ENCODE measurements at places on chromosomes 13 and 19.

DNA sequence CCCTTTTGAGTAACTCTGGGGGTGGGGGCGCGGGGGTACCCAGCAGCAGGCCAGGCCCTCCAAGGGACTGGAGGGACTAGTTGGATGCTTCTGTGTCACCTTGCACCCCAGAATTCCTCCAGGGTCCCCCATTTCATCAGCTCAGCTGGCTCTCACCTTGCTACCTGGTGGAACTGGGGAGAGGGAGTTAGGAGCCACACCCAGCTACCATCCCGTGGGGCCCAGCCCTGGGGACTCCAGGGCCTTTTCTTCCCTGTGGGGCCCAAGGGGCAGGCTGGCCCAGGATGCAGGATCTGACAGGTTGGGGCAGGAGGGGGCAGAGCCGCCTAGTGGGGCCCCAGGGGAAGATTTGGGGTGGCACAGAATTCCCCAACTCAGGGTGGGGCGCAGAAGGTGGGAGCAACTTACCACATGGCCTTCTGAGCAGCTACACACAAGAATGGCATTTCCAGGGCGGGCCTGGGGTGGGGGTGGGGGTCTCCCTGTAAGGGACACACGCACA is 32.8 kb upstream of the NANOS3 start:
- DNase-seq, result no peak

DNA sequence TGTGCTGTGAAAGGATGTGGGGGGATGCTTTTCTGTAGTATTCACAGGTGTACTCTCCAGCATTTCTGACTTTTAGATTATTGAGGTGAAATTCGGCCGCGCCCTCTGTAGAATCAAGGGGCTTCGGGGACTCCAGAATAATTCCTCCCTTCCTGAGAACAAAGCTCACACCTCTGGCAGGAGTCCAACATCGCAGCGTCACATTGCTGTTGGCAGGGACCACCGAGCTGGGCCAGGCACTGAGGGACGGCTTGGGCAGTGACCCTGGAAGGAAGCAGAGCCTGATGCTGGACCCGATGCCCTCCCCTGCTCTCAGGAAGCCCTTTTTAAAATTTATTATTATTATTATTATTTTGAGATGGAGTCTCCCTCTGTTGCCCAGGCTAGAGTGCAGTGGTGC is 6.3 kb downstream of the TARM1 start:
- no peak for DNase-seq

DNA sequence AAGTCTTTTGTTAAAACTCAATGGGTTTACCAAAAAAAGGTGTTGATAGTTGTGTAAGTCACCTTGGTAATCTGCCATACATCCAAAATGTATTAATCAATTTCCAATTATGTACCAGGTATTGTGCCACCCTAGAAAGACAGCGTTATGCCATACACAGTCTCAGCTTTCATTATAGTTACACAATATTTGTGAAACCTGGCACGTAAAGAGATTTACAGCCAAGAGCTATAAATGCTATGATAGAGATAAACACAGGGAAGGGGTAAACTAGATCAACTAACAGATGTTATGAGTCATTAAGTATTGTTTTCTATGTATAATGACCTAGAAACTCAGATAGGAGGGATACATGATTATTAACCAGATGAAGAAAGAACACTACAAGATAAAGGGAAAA is 725.6 kb upstream of the SLITRK5 start:
- DNase-seq, result no peak

- DNase-seq, result no peak
Measured at GRCh38 chr19:37078717-37079032, 442 bp downstream of the ZNF420 start.

DNA sequence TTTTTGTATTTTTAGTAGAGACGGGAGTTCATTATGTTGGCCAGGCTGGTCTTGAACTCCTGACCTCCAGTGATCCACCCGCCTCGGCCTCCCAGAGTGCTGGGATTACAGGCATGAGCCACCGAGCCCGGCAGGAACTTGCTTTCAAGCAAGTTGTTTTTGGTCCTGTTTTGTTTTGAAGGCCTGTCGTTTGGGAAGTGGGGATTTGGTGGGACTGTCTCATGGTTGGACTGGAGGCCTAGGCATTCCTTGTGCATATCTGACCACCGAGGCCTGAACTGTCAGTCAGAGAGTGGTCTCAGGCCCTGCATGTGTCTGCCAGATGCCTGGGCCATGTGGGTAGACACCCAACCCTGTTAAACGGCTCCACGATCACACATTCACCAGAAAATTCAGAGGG is 26.3 kb downstream of the UBXN6 start:
- DNase-seq, result no peak

DNA sequence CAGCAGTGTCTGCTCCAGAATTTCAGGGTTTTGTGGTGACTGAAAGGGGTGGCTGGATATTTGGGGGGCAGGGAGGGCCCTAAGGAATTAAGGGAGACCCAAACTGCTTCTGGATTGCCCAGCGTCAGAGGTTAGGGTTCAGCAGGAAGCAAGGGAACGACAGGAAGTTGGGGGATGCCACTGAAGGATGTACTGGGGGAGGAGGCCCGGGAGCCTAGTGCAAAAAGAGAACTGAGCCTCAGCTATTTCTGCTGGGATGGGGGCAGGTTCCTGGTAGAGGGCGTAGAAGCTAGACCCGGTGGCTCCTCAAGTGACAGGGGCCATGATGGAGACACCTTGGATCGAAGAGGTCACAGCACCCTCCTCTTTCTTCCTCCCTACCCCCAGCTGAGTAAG is 1.1 kb downstream of the CYP2S1 start:
- DNase-seq, result no peak

DNA sequence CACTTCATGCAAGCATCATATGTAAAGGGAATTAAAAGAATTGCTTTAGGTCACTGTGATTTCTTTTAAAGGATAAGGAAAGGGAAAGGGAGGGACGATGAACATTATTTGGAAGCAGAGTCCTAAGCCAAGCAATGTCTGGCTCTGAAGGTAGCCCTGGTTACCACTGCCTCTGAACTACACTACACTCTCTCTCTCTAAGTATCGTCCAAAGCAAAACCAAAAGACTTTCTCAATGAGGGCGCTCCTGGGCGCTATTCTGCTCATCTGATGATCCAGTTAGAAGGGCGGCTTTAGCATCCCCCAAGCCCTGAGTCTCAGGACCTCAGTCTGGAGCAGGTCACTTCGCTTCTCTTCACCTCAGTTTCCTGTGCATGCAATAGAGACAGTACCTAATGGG is 26.2 kb downstream of the FOXO1 start:
- DNase-seq, result no peak

GRCh38 chr19:46809534-46810272 is 21.3 kb upstream of the SLC1A5 start:
- no peak for DNase-seq

DNA sequence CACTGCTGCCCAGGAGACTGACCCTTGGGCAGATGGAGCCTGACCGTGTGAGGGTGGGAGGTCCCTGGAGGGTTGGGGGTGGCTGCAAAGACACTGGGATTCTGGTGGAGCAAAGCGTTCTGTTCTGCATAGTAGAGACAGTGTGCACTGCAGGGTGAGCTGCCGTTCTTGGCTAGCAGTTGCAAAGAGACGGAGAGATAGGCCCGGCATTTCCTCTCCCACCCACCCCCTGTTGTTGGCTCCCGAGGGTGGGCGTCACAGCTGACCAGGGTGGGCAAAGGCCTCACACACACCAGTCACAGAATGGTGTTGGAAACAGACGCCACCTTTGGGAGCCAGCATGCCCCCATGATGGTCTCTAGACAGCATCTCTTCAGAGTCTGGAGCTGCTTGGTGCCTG is 11.4 kb downstream of the TMEM255B start:
- no peak for DNase-seq

GRCh38 chr19:47711652-47712242 is 1.5 kb upstream of the EHD2 start:
- DNase-seq, result no peak

- no peak for DNase-seq
Measured at GRCh38 chr19:575527-576506, 3.4 kb downstream of the BSG start.

DNA sequence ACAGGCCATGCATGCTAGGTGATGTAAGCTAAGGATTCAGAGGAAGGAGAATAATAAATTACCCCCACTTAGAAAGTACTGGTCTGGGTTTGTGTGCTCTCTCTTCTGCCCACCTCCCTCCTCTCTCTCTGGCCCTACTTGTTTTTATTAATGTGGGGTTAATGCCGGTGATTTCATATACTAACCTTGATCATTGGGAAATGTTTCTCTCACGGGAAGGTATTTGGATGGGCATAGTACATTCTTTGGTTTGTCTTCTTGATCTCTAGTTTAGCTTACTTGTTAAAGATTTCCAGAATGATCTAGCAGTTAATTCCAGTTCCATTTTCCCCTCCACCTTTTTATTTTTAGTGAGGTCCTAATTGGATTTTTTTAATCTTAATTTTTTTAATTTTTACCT is 24.6 kb downstream of the ARHGAP35 start:
- no peak for DNase-seq

GRCh38 chr13:107778094-107778493 is 437.2 kb downstream of the LIG4 start:
- DNase-seq, result no peak

DNA sequence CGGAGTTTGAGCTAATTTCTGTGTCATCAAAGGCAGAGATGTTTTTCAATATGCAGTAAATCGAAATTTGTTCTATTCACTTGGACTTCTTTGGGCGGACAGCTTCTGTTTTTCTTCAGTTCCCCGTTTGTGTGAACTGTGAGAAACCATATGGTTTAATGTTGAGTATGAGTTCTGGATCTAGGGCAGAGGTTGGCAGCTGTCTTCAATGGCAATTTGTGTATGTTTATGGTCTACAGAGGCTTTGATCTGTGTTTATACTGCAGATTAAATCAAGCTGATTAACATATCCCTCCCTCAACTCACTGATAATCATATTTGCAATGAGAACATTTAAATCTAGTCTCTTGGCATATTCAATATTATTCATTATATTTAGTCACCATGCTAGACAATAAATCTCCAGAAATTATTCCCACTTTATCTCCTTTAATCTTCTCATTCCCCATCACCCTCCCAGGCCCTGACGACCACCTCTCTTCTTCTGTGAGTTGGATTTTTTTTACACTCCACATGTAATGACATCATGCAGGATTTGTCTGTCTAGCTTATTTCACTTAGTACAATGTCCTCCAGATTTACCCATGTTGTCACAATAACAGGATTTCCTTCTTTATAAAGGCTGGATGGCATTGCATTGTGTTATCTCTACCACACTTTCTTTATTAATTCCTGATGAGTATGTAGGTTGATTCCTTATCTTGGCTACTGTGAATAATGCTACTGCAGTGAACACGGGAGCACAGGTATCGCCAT is 9.0 kb downstream of the ZNF331 start:
- no peak for DNase-seq

DNA sequence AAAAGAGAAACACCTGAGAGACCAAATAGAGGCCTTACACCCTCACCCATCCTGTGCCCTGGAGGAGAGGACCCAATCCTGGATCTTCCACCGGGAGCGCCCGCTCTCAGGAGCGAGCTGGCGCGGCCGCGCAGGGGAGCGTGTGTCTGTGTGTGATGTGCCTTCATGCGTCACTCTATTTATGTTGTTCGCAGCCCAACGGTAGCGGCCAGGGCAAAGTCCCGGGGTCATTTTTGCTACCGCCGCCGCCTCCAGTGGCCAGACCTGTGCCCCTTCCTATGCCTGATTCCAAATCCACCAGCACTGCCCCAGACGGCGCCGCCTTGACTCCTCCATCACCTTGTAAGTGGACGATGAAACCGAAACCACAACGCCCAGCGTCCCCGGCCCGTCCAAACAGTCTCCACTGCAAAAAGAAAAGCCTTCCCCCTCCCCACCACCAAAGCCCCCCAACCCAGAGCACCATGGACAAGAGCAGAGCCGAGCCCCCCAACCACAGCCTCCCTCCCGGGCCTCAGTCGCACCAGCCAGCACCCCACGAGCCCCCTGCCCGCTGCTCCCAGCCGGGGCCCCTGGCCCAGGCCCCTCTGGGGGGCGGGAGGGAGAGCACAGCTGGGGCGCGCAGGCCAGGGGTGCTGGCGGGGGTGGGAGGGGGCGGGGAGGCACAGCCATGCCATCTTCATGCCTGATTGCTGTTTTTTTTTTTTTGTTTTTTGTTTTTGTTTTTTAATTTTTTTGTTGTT is 14.7 kb downstream of the LYL1 start:
- no peak for DNase-seq

DNA sequence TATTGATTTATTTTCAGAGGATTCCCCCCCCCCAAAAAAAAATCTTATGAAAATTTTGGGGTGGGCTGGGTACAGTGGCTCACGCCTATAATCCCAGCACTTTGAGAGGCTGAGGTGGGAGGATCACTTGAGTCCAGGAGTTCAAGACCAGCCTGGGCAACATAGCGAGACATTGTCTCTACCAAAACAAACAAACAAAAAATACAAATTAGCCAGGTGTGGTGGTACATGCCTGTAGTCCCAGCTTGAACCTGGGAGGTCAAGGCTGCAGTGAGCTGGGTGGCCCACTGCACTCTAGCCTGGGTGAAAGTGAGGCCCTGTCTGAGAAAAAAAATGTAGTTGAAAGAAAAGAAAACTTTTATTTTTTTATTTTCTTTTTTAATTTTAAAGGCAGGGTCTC is 17.9 kb downstream of the NECTIN2 start:
- no peak for DNase-seq

GRCh38 chr13:44396701-44397580 is 23.3 kb downstream of the SERP2 start:
- no peak for DNase-seq

DNA sequence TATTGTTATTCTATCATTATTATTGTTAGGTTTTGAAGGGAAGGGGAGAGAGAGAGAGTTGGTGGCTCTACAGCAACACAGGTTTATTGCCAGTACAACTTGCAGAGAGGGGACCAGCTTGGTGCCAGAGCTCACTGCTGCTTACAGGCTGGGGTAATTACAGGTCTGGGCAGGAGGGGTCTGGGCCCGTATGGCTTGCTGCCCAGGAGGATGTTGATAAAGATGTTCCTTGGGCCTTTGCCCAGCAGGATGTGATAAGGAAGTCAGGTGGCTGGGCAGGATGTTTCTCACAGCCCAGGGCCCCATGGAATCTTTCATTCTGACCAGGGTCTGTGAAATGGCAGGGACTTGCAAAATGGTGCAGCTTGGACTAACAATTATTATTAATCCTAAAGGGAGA is 64.2 kb upstream of the ZNF599 start:
- DNase-seq, result no peak

GRCh38 chr19:56141417-56141993 is 418 bp downstream of the ZNF444 start:
- DNase-seq, result no peak

- no peak for DNase-seq
Measured at GRCh38 chr19:16400911-16401591, 70.7 kb downstream of the EPS15L1 start.
